HFFc6 (cell line): ENCODE measurements at places on chromosomes 12 and 14. TPM values are rescaled to one million over a fixed set of nuclear protein-coding genes. Genes with fewer than 3 reads are reported as not detected.

Gene SRGAP1
- 33.4 and 40.2 TPM in 2 replicates for total RNA-seq

Gene RITA1
- 19.3 to 23.6 TPM (median 20.0 TPM) in 3 replicates for total RNA-seq

- DNase-seq, result no peak
These were observed 149.8 kb downstream of the DACT1 start for GRCh38 chr14:58787592-58787991.

DNA sequence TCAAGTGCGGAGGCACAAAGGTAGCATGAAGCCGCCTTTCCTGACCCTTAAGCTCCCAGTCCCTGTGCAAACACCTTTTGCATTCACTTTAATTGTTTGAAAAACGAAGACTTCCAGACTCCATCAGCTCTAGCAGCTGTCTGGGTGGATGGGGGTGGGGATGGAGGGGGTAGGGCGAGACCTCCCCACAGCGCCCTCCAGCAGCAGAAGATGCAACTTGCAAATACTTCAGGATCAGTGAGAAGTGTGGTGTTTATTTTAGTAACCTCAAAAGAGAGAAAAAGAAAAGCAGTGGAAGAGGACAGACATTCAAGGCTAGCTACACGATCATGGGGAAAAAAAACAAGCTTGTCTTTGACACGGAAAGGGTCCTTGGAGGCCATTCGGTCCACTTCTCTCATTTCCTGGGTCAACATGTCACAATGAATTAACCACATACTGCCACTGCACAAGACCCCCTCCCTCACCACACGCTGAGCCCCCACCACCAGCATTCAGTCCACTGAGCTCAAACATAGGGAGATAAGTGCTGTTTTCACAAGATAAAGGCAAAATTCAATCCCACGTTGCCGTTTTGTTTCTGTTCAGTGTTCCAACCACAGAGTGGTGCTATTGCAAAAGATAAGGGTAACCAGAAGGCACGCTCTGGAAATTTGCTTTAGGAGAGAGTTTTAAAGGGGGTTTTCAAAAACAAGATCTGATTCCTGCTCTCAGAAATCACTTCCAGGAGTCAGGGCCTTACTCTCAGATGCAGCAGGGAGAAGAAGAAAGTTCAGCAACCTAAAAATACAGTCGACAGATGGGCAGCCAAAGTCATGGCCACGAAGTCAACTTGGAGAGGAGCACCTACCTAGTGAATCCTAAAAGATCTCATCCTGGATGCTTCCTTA lies 3.3 kb upstream of the NTF3 start:
- peak; percentile 41 for DNase-seq

DNA sequence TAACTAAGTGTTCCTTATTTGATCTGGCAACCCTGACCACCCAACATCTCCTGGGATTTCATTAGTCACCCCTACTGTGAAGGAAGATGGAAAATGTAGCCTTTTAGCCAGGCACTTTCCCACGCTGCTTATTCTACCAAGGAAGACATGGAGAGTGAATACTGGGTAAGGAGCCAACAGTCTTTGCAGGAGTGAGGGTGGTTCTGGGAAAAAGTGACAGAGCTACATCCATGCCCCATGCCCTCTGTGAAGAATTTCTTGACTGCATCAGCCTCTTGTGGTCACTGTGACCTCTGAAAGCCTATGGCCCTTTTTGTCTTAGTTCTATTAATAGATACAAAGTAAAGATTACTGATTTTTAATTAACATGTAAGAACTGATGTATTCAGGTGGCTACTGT lies 196.0 kb upstream of the EEA1 start:
- no peak for DNase-seq

DNA sequence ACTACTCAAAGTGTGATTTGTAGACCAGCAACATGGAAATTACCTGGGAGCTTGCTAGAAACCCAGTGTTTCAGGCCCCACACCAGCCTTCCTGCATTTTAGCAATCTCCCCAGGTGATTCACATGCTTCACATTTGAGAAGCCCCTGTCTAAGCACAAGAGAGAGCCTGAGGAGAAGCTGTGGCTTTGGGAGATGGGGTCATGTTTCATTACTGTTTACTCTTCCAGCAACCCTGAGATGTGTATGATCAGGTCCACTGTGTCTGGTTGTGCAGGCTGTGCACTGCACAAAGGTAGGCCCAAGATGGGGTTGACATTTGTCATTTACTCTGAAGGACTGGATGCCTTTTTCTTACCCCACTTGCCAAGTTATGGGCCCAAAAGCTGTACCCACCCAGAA lies 190.1 kb downstream of the SLC41A2 start:
- DNase-seq, result no peak

DNA sequence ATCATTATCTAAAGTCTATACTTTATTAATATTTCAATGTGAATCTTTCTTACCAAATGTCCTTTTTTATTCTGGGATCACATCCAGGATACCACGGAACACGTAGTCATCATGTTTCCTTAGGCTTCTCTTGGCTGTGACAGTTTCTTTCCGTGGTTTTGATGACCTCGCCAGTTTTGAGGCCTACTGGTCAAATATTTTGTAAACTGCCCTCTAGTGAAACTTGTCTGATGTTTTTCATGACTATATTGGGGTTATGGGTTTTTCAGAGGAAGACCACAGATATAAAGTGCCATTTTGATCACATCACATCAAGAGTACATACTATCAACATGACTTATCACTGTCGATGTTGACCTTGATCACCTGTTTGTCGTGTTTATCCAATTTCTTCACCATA lies 14.1 kb upstream of the SERPINA6 start:
- DNase-seq, result no peak

GRCh38 chr12:115500872-115501271 lies 776.6 kb downstream of the MED13L start:
- DNase-seq, result no peak
